DND-41 (cell line): ENCODE measurements at places on chromosomes 7 and 10.

DNA sequence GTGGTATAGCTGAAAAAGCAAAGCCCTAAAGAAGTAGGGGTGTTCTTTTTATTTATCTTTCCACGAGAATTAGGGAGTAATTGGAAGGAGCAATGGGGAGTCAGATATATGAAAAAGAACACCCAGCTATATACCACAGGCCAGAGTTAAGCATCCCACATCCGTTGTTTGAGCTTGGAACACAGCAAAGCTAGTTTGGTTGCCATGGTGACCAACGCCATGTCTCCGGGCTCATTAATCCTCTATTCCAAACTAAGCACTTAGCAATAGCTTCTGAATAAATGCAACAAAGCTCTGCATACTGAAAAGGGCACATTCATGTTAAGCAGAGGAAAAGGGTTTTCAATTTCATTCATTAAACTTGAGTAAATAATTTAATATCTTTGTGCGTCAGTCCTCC lies 23.5 kb downstream of the ASB4 start:
- H3K36me3 ChIP-seq = no peaks in the 10 kb centered on the region
- peak overlapping the region; percentile 73 for H3K27ac ChIP-seq
- H3K4me1 ChIP-seq = peaks cover 71% of the 10 kb centered on the region
- DNase-seq = peak; percentile 83
- no peaks in the 10 kb centered on the region for H3K27me3 ChIP-seq

DNA sequence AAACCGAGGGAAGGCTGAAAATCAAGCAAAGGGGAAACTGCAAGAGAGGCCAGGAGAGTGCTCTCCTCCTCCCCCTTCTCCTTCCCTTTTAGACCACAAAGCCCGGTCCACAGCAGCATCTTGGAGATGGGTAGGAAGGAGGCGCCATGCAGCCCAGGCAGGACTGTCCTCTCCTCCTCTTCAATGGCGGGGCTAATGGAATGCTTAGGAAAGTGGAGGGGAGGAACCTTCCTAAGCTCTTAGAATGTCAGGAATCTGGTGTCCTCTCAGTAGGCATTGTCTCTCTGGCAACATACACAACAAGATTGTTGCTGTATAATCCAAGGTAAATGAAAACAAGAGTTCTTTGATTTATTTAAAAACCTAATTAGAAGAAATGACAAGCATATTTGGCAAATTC lies 185.1 kb downstream of the DGKI start:
- no peaks in the 10 kb centered on the region for H3K4me1 ChIP-seq
- no peak for DNase-seq
- H3K36me3 ChIP-seq = no peaks in the 10 kb centered on the region
- H3K27me3 ChIP-seq = peaks cover 14% of the 10 kb centered on the region

- H3K4me3 ChIP-seq = no peak overlapping the region
- H3K27me3 ChIP-seq = no peaks in the 10 kb centered on the region
- no peak for DNase-seq
- H3K4me1 ChIP-seq = no peaks in the 10 kb centered on the region
- H3K27ac ChIP-seq = no peak overlapping the region
Observed at GRCh38 chr10:50438049-50438936, 185.5 kb downstream of the SGMS1 start.

GRCh38 chr7:129094501-129094900 lies 39.6 kb upstream of the TNPO3 start:
- no peak overlapping the region for H3K4me3 ChIP-seq
- peaks cover 21% of the 10 kb centered on the region for H3K4me1 ChIP-seq
- no peak overlapping the region for H3K27ac ChIP-seq
- no peaks in the 10 kb centered on the region for H3K27me3 ChIP-seq
- H3K36me3 ChIP-seq = no peaks in the 10 kb centered on the region
